Posterior vena cava (tissue), 2 donors: ENCODE measurements at places on chromosomes 5 and 9.

- no peak for DNase-seq
Measured at GRCh38 chr5:171242521-171242920, 66.5 kb upstream of the TLX3 start.

- DNase-seq, result peak; percentile 78
Measured at GRCh38 chr9:110427497-110428104, 89.9 kb upstream of the TXNDC8 start.

- DNase-seq, result no peak
Measured at GRCh38 chr9:27194401-27195091, 85.5 kb downstream of the TEK start.

- no peak for DNase-seq
Measured at GRCh38 chr9:38250279-38251035, 142.0 kb upstream of the ALDH1B1 start.

DNA sequence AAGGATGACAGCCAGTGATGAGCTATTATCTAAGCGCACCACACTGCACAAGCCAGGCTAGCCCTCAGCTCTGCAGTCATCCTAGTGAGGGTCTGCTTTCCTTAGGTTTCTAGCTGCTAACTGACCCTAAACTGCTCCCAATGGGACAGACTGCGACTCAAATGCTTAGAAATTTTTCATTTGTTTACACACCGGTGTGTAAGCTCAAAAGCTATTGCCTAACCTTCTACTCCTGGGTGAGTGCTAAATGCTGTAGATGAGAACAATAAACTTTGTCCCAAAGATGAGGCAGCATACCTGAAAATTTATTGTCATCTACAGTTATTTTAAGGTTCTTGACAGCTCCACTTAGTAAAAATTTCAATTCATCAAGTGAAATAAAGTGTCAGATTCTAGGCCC, 311.4 kb downstream of the TMEM167A start:
- DNase-seq, result no peak

GRCh38 chr5:107320846-107321245, 349.9 kb downstream of the EFNA5 start:
- no peak for DNase-seq

GRCh38 chr9:70262366-70262765, 3.6 kb downstream of the SMC5 start:
- no peak for DNase-seq

GRCh38 chr9:27527702-27528075, 1.9 kb downstream of the MOB3B start:
- no peak for DNase-seq

DNA sequence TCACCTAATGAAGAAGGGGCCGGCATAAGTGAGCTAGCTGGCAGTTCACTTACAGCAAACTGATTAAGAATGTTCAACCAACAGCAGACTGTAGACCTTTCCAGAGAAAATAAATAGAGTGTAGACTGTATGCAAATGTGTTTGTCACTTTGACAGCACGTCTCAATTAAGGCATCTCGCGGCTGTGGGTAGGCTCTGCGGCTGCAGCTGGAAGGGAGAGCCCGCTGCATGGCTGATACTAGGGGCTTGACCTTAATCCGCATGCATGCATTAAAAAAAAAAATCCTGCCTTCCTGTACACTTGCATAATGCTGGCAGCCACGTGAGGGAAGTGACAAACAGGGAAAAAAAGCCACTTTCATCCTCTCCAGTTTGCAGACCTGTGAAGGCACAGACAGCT, 82.3 kb downstream of the CRB2 start:
- no peak for DNase-seq

- DNase-seq, result no peak
Measured at GRCh38 chr9:80369641-80370040, 797.9 kb downstream of the TLE4 start.

- no peak for DNase-seq
Measured at GRCh38 chr5:78661691-78662090, 13.1 kb upstream of the LHFPL2 start.

- DNase-seq, result no peak
Measured at GRCh38 chr5:55959208-55959607, 35.6 kb downstream of the IL6ST start.

- no peak for DNase-seq
Measured at GRCh38 chr5:751496-751895, 33.0 kb downstream of the ZDHHC11B start.

GRCh38 chr5:157458835-157459234, 1.2 kb upstream of the NIPAL4 start:
- no peak for DNase-seq

- DNase-seq, result no peak
Measured at GRCh38 chr5:16639206-16639605, 22.4 kb upstream of the RETREG1 start.

DNA sequence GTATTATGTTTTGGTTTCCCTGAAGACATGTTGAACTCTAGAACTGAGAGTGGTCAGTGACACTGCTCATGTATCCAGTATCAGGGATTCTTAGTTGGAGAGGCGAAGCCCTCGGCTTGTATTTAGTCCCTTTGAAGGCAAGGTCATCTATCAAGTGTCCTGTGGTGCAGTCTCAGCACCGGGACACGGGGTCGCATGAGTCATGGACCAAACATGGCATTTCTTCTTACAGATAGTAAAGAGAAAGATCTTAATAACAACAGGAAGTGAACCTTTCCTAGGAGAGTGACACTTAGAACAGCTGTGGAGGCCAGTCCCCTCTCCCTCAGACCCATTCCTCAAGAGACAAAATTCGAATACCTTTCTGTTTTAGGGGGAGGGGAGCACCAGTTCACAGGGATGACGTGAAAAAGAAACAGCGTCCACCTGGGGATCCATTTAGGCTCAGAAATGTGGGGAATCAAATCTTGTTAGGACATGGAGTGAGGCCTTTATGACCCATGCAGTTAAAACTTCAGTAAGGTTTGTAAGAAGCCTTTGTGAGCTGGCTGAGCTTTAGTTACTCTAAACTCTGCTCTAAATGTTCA, 86.5 kb downstream of the ADGRV1 start:
- DNase-seq, result no peak

GRCh38 chr9:133612816-133613215, 3.6 kb upstream of the FAM163B start:
- DNase-seq, result no peak

DNA sequence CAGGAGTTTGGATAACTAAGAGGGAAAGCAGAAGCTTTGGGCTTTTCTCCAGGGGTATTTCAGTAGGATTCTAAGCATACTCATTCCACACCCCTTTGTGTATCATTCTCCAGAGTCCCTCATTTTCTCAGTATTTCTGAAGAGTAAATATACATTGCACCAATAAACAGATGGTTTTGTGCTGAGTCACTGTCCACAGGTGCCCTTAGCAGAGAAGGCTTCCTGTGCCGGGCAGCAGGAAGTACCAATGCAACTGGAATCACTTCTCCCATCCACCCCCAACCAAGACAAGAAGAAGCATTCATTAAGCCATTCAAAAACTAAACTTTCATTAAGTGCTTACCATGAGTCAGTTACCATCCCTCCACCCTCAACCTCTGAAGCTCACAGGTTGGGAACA, 3.6 kb upstream of the CCNJL start:
- DNase-seq, result no peak

DNA sequence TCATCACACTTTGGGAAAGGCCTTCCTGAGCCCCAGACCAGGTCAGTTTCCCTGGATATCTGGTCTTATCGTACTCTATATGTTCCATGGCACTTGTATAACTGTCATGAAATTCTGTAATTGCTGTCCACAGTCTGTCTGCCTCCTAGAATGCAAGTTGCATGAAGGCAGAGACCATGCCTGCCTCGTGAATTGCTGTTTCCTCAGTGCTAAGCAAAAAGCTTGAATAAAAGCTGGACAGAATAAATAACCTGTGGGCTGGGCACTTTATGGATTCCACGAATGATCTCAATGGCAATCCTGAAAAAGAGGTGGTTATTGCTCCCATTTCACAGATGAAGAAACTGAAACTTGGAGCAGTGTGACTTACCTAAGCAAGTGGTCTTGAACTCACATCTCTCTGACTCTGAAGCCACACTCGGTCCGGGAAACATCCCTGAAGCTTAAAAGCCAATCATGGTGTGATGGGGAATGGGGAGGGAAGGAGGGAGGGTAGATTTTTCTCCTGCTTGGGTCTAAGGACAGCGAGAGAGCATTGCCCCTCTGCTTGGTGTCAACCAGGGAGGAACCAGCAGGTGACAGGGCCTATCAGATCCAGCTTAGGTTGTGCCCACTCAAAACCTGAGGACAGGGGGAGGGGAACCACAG, 13.2 kb upstream of the LHX2 start:
- no peak for DNase-seq

GRCh38 chr9:69812068-69813000, 8.3 kb upstream of the CFAP95 start:
- DNase-seq, result no peak

DNA sequence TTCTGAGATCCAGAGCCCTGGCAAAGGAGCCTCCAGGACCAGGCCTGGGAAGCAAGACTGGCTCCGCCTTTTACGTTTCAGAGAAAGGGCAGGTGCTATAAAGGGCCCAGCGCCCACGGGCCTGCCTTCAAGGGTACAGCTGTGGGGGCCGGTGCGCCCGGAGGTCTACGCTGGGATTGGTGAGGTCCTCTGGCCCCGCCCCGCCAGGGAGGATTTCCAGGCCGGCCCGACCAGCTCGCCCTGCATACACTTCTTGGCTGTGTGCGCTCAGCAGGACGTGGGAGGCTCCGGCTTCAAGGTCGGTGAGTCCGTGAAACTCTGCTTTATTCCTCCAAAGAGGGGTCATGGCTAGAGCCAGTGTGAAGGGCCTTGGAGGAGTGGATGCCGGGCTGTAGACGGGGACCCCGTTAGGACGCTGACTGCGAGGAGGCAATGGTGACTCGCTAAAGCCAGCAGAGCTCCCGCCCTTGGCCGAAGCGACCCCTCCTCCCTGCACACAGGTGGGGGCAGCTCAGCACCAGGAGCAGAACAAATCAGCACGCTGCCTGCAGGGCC, at the start of gene CKMT2:
Gene CKMT2, plus strand, starts transcription at position 243 of the 555 bp plus-strand sequence. CDS start 17,811 bp downstream, outside the sequence.
- DNase-seq, result peak; percentile 92

- no peak for DNase-seq
Measured at GRCh38 chr5:113031557-113031956, 55.0 kb downstream of the DCP2 start.

DNA sequence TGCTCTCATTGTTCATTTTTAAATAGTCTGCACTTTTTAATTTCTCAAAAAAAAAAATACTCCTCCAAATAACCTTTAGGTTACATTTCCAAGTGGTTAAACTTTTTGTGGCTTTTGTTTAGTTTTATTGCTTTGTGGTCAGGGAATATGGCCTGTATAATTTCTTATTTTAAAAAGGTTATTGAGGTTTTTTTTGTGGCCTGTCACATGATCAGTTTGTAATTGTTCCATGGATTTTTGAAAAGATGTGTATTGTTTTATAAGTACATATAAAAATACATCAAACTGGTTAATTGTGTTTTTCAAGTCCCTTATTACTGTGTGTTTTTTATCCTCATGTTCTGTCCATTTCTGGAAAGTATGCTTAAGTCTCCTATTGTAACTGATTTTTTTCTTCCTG, 64.0 kb downstream of the ZNF618 start:
- DNase-seq, result no peak

DNA sequence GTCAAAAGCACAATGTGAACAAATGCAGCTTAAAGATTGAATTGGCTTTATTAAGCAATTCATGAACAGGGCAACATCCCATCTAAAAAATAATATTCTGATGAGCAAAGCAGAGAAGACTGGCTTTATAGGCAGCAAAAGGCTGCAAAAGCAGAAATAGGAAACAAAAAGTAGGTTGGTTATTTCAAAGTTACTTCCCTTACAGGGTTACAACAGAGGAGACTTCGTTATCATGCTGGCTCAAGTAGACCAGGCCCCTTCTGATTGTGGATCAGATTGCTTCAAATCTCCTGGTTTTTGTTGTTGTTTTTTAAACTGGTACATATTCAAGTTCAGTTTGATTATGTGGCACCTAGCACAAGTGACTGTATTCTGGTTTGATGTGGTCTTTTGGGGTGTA, 73.1 kb downstream of the MAN2A1 start:
- DNase-seq, result no peak

DNA sequence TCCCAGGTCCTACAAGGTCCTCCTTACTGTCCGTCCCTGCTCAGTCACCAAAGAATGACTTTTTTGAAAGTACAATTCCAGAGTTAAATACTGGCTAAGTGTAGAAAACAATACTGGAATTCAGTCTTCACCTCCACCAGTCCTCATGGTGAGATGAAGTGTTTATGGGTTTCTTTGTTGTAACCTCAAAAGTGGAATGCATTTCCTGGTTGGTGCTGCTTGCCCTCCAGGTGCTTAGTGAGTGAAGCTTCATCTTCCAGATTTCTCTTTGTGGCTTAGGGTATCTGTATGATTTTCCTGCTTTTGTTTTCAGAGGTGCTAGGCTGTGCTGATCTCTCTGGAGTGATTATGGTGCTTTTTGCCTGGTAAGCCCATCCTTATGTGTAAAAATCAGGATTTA, 49.4 kb upstream of the DHFR start:
- no peak for DNase-seq
